ENCODE measurements at places on chromosomes 16 and 17.

DNA sequence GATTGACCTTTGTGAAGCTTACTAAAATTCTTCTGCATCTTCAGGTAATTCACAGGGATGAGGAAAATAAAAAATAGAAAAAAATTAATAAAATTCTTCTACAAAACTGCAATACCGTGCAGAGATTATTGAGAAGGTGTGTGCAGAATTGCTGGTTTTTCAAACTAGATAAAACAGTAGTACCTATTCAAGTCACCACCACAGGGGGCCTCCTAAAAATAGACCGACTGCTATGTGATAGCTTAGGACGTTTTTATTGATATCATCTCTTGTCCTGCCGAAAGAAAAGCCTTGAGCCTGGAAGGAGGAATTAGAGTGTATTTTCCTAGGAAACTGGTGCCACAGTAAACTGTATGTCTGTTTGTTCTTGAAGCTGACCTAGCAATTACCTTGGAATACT is 325.9 kb downstream of the ZFHX3 start:
- no peaks in the 10 kb centered on the region for H3K27me3 ChIP-seq
- H3K36me3 ChIP-seq, result no peaks in the 10 kb centered on the region
- H3K4me3 ChIP-seq, result no peak overlapping the region
- DNase-seq, result no peak
- no peak overlapping the region for H3K27ac ChIP-seq
- H3K4me1 ChIP-seq, result peaks cover 3% of the 10 kb centered on the region

DNA sequence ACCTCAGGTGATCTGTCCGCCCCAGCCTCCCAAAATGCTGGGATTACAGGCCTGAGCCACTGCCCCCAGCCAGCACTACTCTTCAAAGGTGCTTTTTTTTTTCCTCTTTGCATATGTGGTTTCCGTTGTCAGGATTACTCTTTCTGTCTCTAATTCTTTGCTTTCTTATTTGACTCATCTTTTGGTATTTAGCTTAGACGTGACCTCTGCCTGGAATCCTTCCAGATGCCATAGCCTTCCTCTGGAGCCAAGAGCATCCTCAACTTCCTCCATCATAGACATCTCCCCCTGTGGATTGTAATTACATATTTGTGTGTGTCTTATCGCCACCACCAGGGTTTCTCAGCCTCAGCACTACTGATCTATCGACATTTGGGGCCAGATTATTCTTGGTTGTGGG is 84.4 kb upstream of the XYLT1 start:
- H3K4me1 ChIP-seq, result peaks cover 2% of the 10 kb centered on the region
- peak; percentile 51 for DNase-seq
- no peak overlapping the region for H3K27ac ChIP-seq
- no peaks in the 10 kb centered on the region for H3K36me3 ChIP-seq
- H3K27me3 ChIP-seq, result no peaks in the 10 kb centered on the region

DNA sequence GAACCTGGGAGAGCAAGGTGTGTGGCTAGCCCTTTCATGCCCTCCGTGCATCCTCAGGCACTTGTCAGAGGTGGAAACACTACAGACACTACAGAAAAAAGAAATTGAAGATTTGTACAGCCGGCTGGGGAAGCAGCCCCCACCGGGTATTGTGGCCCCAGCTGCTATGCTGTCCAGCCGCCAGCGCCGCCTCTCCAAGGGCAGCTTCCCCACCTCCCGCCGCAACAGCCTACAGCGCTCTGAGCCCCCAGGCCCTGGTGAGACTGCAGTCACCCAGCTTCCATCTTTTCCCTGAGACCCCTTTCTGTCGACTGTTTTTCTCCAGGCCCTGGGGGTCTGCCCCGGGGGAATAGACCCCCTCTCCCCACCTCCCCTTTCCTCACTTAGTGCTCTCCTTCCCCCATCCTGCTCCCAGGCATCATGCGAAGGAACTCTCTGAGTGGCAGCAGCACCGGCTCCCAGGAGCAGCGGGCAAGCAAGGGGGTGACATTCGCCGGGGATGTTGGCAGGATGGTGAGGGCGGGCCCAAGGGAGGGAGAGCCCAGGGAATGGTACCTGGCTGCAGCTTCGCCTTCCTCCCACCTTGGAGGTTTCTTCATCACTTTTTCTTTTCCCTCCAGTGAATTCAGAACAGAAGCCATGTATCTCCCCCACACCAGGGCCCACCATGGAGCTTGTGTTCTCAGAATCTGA is 2.3 kb downstream of the COA3 start:
- no peaks in the 10 kb centered on the region for H3K27me3 ChIP-seq
- no peak overlapping the region for H3K4me3 ChIP-seq
- no peak overlapping the region for H3K27ac ChIP-seq
- no peak for DNase-seq
- no peaks in the 10 kb centered on the region for H3K4me1 ChIP-seq
- peaks cover 3% of the 10 kb centered on the region for H3K36me3 ChIP-seq

DNA sequence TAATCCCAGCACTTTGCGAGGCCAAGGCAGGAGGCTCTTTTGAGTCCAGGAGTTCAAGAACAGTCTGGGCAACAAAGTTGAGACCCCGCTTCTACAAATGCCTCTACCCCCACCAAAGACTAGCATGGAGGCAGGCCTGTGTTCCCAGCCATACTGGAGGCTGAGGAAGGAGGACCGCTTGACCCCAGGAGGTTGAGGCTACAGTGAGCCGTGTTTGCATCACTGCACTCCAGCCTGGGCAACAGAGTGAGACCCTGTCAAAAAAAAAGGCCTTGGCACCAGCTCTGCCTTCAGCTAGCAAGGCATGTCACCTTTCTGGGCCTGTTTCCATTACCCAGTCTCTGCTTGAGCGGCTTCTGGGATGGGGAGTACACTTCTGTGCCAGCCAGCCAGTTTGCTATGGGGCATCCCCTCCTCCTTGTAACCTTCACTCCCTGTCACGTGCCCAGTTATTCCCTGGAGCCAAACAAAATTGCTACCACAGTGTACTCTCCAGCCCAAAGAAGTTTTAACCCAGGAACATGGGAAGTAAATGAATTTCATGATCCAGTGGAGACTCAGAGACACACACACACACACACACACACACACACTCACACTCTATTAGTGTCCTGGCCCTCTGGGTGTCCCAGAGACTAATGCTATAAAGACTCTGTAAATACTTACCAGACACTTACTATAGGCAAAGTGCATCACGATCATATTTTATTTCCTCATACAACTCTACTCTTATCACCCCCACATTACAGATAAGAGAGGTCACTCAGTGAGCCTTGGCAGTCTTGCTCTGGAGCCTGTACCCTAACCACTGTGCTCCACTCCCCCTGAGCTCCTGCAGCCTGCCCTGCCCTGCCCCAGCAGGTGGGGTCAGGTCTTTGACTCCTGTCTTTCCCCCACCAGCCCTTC is 2.5 kb downstream of the CISD3 start:
- no peak overlapping the region for H3K27ac ChIP-seq
- H3K36me3 ChIP-seq, result peaks cover 21% of the 10 kb centered on the region
- H3K4me1 ChIP-seq, result peaks cover 10% of the 10 kb centered on the region
- H3K27me3 ChIP-seq, result no peaks in the 10 kb centered on the region
- no peak overlapping the region for H3K4me3 ChIP-seq
- DNase-seq, result no peak

DNA sequence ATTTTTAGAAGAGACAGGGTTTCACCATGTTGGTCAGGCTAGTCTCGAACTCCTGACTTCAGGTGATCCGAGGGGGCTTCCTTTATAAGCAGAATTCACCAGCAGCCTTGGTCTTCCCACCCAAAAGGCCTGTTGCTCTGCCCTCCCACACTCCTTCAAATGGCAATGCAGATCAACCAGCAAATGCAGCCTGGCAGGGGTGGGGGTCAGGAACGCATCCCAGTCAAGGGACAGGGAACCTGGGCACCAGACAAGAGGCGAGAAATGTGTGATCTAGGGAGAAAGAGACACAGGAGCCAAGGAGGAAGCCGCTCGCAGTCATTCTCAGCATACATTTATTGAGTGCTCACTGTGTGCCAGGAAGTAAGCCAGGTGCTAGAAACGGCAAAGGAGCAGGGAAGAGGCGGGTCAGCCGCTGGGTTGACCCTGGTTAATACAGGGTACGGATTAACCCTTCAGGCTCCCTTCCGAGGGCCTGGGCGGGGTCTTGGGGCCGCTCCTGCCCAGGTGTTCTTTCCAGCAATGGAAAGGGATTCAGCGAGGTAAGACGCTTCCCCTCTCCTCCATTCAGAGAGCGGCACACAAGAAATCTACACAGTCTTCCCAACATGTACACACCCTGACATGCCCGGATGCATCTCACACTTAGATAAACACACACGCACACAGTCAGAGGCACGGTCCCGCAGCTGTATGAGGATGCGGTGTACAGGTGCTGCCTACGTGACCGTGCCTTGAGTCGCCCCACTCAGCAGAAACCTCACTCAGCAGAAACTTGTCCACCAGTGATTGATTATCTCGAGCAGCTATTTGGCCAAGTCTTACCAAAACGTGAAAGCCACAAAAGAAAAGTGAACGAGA is 6.6 kb upstream of the PITPNA start:
- no peaks in the 10 kb centered on the region for H3K4me1 ChIP-seq
- no peak for DNase-seq
- H3K27ac ChIP-seq, result no peak overlapping the region
- H3K27me3 ChIP-seq, result peaks cover 2% of the 10 kb centered on the region
- H3K4me3 ChIP-seq, result no peak overlapping the region
- no peaks in the 10 kb centered on the region for H3K36me3 ChIP-seq

DNA sequence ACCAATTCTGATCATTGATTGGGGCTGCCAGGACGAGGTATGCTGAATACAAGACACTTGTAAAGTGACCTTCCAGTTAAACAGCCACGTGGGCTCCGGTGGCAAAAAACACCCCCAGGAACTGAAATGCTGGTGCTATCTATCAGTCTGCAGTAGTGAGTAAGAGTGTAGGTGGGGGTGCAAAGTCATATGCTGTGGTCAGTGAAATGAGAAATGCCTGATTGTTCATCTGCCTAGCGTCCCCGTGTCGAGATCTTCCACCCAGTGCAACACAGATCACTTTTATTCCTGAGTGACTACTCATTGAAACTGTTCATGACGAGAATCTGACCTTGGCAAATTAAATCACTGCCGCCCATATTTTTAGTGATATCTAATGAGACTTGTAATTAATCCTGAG is 806.5 kb upstream of the GOT2 start:
- H3K36me3 ChIP-seq, result no peaks in the 10 kb centered on the region
- no peaks in the 10 kb centered on the region for H3K27me3 ChIP-seq
- DNase-seq, result peak; percentile 88

- peak overlapping the region; percentile 98 for H3K27ac ChIP-seq
- H3K27me3 ChIP-seq, result no peaks in the 10 kb centered on the region
- H3K4me3 ChIP-seq, result peak overlapping the region; percentile 54
Measured at GRCh38 chr16:68263559-68264127, 683 bp upstream of the SLC7A6 start.

DNA sequence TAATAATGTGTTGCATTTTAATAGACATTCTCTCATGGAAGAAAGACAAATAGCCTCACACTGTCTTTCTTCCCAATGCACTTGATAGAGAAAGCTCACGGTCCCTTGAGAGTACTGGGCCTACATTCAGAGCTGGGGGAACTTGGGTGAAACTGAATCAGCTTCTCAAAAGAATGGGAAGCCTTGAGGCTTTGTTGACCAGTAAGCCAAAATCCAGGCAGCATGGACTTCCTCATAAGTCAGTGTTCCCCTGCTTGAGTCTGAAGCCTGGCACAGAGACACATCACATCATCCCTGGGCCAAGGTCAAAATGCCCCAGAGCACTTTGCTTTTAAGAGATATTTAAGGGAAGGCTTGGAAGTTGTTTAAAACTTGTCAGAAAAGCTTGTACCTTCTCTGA is 302.2 kb upstream of the SALL1 start:
- no peaks in the 10 kb centered on the region for H3K36me3 ChIP-seq
- no peak overlapping the region for H3K27ac ChIP-seq
- H3K27me3 ChIP-seq, result no peaks in the 10 kb centered on the region
- H3K4me1 ChIP-seq, result no peaks in the 10 kb centered on the region
- no peak for DNase-seq

DNA sequence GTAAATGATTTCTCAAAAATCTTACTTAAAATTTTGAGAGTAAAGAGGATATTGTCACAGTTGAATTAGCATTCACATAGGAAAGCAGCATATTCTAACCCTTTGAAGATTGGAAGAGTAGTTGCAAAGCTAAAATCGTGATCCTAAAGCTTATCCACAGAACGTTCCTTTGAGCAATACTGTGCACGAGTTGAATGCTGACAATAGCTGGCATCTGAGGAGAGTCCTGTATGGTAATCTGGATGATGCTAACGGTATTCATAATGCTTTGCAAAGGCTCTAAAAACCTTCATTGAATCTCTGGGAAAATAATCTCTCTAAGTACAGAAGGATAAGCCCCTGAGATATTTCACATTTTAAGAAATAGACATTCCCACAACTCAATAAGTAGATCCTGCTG is 354.6 kb downstream of the CDH8 start:
- DNase-seq, result no peak
- no peaks in the 10 kb centered on the region for H3K27me3 ChIP-seq
- H3K27ac ChIP-seq, result no peak overlapping the region
